ENCODE measurements at places on chromosomes 11 and 22.

- no peak for DNase-seq
Observed at GRCh38 chr11:110071197-110071596, 22.0 kb upstream of the ZC3H12C start.

DNA sequence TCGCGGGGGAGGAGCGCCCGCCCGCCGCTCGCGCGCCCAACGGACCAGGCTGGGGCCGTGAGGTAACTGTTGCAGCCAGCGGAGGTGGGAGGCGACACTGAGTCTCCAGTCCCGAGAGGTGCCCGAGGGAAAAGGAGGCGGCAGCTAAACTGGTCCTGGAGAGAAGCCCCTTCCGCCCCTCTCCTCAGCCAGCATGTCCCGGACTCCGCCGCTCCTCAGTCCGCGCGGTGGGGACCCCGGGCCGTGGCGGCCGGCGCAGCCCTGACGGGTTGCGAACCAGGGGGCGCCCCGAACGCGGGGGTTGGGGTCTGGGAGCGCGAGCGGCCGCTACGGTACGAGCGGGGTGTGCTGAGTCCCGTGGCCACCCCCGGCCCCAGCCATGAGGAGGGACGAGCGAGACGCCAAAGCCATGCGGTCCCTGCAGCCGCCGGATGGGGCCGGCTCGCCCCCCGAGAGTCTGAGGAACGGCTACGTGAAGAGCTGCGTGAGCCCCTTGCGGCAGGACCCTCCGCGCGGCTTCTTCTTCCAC, at the start of gene PDE3B:
Gene PDE3B, plus strand, starts transcription at position 108 of the 529 bp plus-strand sequence. Its CDS starts 272 bp downstream, at position 380.
- DNase-seq = no peak

DNA sequence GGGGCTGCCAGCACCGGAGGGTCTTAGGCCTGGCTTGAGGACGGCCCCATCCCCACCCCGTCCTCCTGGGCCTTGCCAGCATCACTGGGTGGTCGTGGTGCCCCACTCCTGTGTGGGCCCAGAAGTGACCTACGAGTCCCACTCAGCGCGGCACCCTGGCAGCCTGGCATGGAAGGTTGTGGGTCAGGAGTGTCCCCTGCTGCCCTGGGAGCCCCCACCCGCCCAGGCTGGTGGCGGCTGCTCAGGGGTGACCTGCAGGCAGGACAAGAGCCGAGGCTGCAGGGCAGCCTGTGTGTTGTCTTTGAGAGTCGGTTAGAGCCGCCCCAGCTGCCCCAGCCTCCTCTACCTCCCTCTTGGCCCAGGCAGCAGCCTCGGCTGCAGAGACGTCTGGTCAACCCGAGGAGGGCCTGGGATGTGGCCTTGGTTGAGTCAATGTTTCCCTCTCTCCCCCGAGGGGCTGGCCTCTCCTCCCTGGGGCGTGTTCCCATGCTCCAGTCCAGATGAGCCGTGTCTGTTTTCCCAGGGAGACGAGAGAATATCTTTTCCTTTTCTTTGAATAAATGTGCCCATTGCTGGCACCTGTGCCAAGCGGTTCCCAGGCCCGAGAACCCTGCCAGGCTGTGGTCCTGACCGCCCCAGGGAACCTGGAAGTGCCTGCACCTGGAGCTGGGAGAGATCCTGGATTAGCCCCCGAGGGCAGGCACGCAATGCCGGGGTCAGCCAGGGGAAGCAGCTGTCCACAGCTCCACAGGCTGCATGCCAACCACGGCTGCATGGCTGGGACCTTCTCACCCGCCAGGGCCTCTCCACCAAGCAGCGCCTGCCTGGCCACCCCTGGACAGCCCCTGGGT, 35.7 kb upstream of the MUC5AC start:
- no peak for DNase-seq

DNA sequence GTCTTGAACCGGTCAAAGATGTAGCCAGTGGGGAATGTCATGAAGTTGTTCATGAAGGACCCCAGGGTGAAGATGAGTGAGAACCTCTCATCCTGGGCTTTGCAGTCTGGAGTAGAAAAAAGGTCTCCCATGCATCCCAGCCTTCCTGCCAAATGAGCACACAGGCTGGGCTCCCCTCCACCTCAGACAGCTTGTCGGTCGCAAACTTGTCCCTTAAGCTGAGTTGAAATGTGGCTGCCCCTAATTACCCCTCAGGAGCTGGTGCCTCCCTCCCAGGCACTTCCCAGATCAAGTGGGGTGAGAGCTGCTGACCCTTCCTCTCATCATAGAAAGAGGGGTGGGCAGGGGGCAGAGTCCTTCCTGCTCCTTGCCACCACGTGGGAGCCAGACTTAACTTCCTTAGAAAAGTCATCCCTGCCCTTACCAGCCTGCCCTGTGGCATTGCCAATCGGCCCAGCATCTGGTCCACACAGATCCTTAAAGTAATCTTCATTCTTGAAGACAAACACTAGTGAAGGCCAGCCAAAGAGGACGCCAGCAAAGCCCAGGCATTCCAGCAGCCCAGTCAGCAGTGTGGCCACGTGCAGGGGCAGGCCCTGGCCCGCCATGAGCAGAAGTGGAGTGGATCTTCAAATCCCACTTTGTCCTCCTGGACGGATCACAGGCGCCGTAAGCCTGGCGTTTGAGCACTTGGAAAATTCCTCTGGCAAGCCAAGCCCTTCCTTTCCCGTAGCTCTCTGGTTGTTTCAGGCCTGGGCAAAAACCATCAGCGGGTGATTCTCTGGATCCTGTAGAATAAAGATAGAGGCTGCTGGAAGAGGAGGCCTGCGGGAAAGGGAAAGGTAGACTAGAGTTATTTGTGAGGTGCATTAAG, 1.1 kb downstream of the SLC43A3 start:
- DNase-seq = no peak

DNA sequence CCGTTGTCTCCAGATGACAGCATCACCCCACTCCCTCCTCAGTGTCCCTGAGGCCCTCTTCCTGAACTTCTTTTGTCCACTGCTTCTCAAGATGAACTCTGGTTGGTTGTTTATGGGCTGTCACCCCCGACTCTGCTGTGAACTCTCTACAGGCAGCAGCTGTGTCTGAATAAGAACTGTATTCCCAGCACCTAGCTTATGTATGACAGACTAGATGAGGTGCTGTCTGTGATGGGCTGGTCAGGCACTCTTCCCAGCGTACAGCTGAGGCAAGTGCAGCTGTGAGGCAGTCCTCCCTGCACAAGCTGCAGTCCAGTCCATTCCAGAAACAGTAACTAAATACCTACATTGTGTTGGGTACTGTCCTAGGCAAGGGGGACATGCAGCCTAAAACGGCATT, 111.4 kb upstream of the PITPNB start:
- no peak for DNase-seq

GRCh38 chr22:38142606-38143005, 32.1 kb upstream of the BAIAP2L2 start:
- no peak for DNase-seq

DNA sequence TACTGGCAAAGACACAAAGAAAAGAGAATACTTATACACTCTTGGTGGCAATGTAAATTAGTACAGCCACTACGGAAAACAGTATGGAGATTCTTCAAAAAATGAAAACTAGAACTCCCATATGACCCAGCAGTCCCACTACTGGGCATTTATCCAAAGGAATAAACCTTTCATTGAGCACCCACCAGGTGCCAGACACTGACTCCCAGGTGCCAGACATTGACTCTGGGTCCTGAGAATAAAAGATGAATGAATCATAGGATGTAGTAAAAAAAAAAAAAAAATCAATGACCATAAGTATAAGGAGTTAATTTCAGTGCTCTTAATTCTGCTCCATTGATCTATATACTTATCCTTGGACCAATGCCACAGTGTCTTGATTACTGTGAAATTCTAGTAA, 28.2 kb downstream of the HEPHL1 start:
- DNase-seq = no peak

DNA sequence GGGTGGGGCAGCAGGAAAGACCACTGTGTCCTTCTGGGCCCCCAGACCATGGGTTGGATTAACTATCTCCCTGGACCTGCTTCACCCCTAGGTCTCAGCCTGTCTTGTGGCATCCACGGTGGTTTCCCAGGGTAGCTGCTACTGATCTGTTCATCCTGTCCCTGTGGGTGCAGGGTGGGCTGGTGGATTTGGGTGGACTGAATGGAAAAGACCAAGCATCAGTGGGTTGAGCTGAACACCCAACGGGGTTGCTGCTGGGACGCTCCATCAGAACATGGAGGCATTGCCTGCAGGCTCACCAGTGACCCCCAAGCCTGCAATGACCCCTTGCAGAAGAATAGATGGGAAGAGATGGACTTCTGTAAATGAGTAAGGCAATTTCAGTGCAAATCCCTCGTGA, 812.1 kb downstream of the TBC1D22A start:
- no peak for DNase-seq

- no peak for DNase-seq
Observed at GRCh38 chr11:95078526-95078925, 11.1 kb upstream of the ENDOD1 start.

DNA sequence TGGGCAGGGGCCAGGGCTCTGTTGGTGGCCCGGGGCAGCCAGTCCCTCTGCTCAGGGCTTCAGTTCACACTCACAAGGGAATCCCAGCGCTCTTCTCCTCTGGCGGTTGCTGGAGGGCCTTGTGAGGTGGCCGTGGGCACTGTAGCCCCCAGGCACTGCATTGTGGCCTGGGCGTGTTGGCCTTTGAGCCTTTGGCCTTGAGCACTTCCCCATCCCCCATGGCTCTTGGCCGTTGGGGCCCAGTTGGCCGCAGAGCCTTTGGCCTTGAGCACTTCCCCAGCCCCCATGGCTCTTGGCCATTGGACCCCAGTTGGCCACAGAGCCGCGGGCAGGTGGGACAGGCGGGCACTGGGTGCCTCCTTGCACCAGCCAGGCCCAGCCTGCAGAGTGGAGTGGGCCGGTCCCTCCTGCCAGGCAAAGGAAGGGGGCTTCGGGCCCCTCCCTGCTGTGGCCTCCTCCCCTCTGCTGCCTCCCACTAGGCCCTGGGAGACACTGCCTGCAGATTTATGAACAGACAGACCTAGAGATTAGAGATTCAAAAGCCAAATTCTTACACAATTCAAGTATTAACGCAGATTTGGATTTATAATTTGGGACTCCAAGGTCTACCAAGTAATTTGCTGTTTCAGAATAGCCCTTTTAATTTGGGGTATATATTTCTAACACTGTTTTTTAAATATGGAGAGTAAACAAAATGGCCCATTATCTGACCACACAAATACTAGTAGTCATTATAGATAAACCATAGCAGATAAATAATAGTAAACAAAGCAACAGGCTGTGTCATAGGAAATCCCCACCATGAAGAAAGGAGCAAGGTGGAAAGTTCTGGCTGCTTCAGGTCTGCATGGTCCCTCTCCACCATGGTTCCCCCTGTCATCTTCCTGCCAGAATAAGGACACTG, 18.2 kb upstream of the TXNRD2 start:
- DNase-seq = no peak

DNA sequence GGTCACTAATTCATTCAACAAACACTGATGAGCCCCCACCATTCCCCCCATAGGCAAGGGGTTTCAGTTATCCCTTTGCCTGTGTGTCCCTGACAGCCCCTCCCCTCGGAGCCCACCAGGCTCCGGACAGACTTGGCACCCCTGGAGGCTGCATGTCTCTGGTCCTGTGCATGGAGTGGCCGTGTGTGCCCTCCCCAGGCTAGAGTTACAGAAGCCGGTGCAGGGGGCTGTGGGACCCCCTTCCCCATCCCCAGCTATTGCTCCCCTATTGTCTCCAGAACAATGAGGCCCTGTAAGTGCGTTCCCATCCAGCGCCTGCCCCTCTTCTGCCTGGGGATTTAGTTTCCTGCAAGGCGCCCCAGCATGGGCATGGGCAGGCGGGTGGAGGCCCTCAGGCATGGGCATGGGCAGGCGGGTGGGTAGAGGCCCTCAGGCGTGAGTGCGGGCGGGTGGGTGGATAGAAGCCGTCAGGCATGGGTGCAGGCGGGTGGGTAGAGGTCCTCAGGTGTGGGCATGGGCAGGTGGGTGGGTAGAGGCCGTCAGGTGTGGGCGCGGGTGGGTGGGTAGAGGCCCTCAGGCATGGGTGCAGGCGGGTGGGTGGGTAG, 1.5 kb downstream of the MUC2 start:
- DNase-seq = no peak

DNA sequence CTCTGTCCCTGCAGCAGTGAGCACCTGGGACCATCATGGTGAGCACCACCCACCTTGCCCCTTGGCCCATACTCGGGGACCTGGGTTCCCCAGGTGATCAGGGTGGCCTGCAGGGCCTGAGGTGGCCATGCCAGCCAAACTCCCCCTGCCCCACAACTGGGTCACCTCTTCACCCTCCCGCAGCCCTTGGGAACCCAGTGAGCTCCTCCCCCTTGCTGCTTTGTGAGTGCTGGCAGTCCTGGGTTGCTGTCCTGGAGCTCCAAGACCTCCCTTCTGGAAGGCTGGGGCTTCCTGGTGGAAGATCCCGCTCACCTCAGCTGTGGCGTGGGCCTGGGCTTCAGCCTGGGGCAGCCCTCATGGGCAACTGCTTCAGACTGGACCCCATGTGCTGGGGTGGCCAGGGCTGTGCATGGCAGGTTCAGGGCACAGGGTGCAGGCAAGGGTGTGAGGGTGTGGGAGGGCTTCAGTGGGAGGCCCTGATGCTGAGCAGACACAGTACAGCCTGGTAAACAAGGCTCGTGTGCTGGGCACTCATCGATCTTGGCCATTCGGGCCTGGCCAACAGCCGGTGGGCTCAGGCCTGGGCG, 57.6 kb downstream of the RTN4R start:
- DNase-seq = no peak

DNA sequence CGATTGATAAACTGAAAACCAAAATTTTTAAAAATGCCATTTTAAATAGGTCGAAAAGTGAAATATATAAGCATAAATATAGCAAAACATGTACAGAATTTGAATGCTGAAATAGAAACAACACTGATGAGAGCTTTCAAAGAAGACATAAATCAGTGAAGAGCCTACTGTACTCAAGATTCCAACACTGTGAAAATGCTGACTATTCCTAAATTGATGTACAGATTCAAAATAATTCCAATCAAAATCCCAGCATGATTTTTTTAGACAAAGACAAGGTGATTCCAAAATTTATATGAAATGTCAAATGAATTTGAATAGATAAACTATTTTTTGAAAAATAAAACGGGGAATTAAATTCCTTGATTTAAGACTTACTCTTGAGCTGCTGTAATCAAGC, 1010.4 kb downstream of the TBC1D22A start:
- DNase-seq = no peak

- no peak for DNase-seq
Observed at GRCh38 chr22:17960695-17961445, 63.5 kb downstream of the MICAL3 start.

DNA sequence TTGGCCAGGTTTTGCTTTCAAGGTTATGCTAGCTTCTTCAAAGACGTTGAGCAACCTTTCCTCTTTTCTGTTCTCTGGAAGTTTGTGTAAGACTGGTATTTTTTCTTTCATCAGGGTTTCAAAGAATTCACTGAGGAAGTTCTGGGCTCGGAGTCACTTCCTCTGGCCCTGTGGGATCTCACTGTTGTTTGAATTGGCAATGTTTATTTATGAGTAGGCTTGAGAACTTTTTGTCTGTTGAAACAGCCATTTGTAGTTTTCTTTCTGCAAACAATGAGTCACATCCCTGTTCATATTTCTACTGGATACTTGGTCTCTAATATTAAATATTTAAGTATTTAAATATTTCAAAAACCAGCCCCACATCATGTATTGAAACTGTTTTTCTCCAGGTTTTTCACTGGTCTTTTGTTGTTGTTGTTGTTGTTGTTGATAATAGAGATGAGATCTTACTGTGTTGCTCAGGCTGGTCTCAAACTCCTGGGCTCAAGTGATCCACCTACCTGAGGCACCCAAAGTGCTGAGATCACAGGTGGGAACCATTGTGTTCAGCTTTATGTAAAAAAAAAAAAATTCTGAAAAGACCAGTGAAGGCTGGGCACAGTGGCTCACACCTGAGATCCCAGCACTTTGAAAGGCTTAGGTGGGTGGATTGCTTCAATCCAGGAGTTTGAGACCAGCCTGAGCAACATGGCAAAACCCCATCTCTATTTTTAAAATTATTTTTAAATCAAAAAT, 26.9 kb downstream of the SUSD2 start:
- DNase-seq = no peak

- DNase-seq = no peak
Observed at GRCh38 chr11:1824221-1825038, 10.4 kb upstream of the SYT8 start.
